GM19239 (cell line): ENCODE measurements at places on chromosomes 1 and 21.

DNA sequence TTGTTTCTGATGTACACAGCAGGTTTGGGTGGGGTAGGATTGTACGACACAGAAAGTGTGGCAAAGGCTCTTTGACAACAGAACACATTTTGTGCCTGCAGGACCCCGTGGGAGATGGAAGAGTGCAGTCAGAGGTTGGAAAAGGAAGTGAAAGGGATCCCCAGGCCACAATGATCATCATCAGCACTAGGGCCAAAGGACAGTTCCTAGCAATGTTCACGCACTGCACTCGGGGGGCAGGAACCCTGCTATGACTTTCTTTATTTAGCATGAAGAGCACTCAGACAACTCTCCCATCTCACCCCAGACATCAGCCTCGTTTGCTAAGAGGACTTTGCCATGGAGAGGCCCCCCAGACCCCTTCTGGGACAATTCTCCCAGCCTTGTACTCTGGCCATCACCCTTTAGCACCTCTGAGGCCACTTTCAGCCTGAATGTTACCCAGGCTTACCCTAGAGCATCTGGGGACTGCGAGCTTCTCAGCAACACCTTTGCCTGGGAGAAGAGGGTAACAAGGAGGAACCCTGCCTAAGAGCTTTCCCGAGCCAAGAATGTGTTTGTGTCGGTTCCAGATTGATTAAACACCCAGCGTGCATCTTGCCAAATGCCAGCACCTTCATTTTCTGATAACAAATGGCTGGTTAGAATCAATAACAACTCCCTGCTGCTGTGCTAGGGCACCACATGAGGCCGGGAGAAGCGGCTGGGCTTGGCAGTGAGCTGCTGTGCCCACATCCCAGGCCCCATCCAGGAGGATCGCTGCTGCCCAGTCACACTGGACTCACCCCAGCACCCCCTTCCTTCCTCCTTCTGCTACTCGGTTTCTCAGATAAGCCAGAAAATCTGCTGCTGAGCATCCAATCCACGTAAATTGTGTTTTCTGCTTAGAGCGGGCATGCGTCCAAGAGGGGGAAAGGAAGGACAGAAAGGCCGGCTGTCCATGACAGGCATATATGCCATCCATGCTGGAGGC is 633.1 kb downstream of the AJAP1 start:
- no peak for DNase-seq

DNA sequence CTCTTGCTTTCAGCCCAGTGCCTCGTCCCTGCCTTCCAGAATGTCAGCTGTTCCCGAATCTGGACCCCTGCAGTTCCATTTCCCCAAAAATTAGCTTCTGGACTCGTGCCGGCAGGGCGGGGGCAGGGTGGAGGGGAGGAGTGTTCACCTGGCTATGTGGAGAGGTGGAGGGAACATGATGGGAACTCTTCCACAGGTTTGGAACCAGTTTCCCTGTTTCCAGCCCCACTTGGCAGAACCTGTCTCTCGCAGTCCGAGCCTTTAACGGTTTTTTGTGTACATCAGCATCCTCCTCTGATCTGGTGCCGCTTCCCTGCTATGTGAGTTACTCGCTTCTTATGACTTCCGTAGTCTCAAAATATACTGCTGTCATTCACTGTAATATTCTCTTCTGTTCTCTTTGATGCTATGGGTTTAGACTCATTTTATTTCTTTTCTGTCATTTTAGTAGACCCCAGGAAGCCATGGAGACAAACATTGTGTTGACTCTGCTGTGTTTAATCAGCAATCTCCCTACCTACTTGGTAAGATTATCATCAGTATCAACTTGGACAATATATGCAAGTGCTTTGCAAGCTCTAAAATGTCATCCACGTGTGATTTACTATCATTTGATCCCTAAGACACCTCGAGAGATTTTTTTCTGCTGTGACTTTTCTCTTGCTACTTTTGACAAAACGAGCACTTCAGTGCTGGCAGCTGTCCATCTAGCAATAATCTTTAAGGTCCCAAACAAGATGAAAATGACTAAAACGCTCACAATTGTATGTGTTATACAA is 33.3 kb upstream of the HNRNPU start:
- DNase-seq = no peak

DNA sequence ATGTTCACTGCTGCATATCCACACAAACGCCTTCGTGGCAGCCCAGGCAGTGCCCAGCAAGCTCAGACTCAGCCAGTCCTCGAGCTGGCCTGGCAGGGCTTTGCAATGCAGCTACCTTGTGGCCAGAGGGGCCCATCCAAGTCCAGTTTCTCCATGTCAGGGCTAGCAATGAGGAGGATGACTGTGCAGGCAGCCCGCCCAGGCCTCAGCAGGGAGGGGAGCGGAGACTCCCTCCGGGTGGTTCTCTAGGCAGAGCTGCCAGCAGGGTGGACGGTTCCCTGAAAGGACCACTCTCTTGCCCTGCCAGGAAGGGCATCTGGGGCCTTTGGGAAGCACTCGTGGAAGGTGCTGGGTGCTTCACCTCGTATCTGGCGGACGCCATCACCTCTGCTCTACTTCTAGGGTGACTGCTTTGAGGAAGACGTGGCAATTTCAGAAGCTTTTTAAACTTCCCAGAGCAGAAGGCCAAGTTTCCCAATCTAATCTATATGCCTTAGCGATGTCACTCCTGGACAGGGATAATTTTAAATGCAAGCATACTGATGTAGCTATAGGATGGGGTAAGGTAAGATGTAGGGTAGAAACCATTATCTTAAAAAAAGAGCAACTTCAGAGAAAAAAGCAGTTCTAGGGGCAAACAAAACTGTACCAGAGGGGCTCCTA is 56.2 kb downstream of the RUNX1 start:
- DNase-seq = no peak

DNA sequence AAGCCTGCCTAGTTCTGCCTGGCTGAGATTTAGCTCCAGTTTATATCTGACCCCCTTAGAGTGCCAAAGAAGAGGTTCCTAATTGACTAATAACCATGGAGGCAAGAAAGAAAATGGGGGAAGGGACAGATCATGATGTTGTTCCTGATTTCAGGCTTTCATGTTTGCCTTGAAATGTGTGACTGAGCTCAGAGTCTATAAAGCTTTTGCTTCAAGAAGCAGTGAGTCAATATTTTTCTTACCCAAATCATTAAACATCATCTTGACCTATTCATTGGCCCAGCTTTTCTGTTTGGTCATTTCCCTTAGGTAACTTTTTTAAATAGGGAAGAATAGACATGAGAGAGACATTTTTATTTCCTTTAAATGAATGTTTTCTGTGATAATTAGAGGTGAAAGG is 55.9 kb downstream of the HHAT start:
- no peak for DNase-seq

GRCh38 chr21:40587736-40588346 is 259.1 kb downstream of the DSCAM start:
- DNase-seq = no peak
